ENCODE measurements at places on chromosomes 3 and 15. TPM values are rescaled to one million over a fixed set of nuclear protein-coding genes. Genes with fewer than 3 reads are reported as not detected.

SERINC4 gene
- not detected for total RNA-seq

ATP13A4 gene
- total RNA-seq: not detected

NR2F2 gene
- total RNA-seq: not detected

CCRL2 gene
- not detected for total RNA-seq

GOLGB1 gene
- 27.3 TPM for total RNA-seq

GRCh38 chr15:69663441-69663840, 210.8 kb downstream of the RPLP1 start:
- H3K4me3 ChIP-seq: no peak overlapping the region
- no peak for DNase-seq
- 0 out of 2 replicates have a peak, but pooled peaks cover 2% of the 10 kb centered on the region for H3K27me3 ChIP-seq
- H3K36me3 ChIP-seq: no peaks in the 10 kb centered on the region

DNA sequence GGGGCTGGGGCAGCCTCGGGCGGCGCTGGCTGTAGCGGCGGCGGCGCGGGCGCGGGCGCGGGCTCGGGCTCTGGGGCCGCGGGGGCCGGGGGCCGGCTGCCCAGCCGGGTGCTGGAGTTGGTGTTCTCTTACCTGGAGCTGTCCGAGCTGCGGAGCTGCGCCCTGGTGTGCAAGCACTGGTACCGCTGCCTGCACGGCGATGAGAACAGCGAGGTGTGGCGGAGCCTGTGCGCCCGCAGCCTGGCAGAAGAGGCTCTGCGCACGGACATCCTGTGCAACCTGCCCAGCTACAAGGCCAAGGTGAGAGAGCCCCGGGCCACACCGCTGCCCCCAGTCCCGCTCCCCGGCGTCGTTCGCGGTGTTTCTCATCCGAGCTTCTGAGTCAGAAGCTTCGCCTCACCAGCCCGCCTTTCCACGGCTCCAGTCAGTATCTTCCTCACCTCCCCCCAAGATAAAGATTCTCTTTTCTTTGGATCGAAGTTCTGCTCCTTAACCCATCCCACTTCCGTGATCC, 600 bp downstream of the FBXO45 start:
- H3K4me3 ChIP-seq: peak overlapping the region; percentile 93
- no peaks in the 10 kb centered on the region for H3K36me3 ChIP-seq
- no peaks in the 10 kb centered on the region for H3K27me3 ChIP-seq
- H3K4me1 ChIP-seq: no peaks in the 10 kb centered on the region
- peak; percentile 13 for DNase-seq

DNA sequence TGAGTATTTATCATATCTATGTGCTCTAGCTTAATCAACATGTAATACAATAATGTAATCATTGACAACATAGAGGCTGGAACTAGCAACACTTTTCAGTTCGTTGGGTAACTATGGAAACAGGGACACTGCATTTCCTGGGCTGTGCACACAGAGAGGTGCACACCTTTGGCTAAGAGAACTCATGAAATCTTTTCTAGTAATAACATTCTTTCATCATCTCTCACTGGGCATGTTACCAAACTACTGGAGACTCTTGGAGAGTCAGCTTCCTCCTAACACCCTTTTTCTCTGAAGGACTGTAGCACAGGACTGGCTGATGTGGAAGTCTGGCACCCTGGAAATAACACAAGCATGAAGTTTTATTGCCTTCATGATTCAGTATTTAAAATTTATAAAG, 135.6 kb downstream of the KCNMB2 start:
- H3K27ac ChIP-seq: no peak overlapping the region
- H3K36me3 ChIP-seq: no peaks in the 10 kb centered on the region
- no peaks in the 10 kb centered on the region for H3K27me3 ChIP-seq
- no peaks in the 10 kb centered on the region for H3K4me1 ChIP-seq

GRCh38 chr3:105593315-105593714, 226.6 kb downstream of the ALCAM start:
- H3K27me3 ChIP-seq: no peaks in the 10 kb centered on the region
- no peak overlapping the region for H3K27ac ChIP-seq
- no peaks in the 10 kb centered on the region for H3K4me1 ChIP-seq
- DNase-seq: no peak

GRCh38 chr15:58909616-58910015, 23.9 kb downstream of the SLTM start:
- no peak for DNase-seq
- no peaks in the 10 kb centered on the region for H3K27me3 ChIP-seq
- no peak overlapping the region for H3K27ac ChIP-seq

DNA sequence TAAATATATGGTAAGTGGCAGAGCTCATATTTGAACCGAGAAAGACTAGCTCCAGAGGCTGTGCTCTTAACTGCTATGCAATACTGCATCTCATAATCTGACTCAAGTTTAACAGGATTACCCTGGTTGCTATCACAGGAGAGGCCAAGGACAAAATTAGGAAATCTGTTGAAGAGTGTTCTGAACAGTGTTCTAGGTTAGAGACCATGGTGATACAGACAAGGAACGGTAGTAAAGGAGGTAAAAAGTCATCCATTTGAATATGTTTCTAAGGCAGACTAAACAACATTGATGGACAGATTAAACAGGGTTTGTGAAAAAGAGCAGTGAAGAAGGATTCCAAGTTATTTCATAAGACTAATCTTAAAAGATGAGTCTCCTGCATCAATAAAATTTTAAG, 22.1 kb downstream of the PLOD2 start:
- no peak for DNase-seq
- no peaks in the 10 kb centered on the region for H3K36me3 ChIP-seq
- no peaks in the 10 kb centered on the region for H3K27me3 ChIP-seq
- H3K4me3 ChIP-seq: no peak overlapping the region

GRCh38 chr3:94647131-94647530, 584.3 kb downstream of the NSUN3 start:
- H3K4me3 ChIP-seq: no peak overlapping the region
- no peak for DNase-seq
- no peaks in the 10 kb centered on the region for H3K27me3 ChIP-seq

DNA sequence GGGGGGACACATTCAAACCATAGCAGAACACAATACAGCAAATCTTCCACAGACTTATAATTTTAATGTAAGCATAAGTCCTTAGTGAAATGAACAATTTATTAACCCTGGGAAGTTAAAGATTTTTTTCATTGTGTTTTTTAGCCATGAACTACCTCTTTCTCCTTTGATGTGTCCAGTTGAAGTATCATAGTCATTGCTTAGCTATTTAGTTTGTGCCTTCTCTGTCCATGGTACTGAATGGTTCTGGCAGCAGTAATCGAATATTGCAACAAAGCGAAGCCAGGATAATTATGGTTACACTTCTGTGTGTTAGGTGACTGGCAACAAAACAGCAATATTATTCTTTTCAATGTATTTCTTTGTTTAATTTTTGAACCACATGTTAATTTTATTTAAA, 403.0 kb upstream of the ONECUT1 start:
- DNase-seq: no peak
- no peaks in the 10 kb centered on the region for H3K4me1 ChIP-seq
- no peaks in the 10 kb centered on the region for H3K36me3 ChIP-seq
- H3K27me3 ChIP-seq: no peaks in the 10 kb centered on the region

- no peaks in the 10 kb centered on the region for H3K27me3 ChIP-seq
- no peaks in the 10 kb centered on the region for H3K36me3 ChIP-seq
- peak overlapping the region; percentile 13 for H3K27ac ChIP-seq
These were observed 2.9 kb downstream of the RBPMS2 start for GRCh38 chr15:64772488-64772887.

- DNase-seq: no peak
- no peak overlapping the region for H3K27ac ChIP-seq
- H3K36me3 ChIP-seq: no peaks in the 10 kb centered on the region
- H3K4me1 ChIP-seq: no peaks in the 10 kb centered on the region
These were observed 154.1 kb upstream of the CBLB start for GRCh38 chr3:106022913-106023312.

GRCh38 chr15:49215768-49216739, 46.0 kb downstream of the GALK2 start:
- no peaks in the 10 kb centered on the region for H3K4me1 ChIP-seq
- no peaks in the 10 kb centered on the region for H3K27me3 ChIP-seq
- no peaks in the 10 kb centered on the region for H3K36me3 ChIP-seq
- DNase-seq: no peak
- H3K27ac ChIP-seq: no peak overlapping the region

DNA sequence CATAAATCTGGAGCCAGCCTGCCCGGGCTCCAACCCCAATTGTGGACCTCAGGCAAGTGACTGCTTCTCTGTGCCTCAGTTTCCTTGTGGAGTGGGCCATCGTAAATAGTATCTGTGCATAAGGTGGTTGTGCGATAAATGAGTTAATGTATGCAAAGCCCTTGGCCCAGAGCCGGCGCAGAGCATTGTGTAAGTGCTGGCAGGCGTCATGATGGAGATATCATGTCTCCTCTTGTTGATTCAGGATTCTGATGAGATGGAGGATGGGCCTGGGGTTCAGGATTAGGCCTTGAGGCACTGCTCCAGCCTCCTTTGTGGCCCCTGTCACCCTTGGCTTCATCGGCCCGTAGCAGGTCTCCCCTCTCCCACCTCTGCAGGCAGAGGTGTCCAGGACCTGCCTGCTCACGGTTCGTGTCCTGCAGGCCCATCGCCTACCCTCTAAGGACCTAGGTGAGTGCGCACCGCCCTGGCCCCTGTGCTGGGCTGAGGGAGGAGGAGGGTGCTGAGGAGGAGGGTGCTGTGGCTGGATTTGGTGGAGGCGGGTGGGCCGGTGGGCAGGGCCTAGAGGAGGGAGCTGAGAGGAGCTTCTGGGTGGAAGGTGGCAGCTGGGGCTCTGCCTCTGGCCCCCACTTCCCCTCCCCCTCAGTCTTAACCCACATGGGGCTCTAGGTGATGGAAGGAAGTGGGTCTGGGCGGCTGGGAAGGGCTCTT, 1.3 kb downstream of the PLA2G4B start:
- H3K4me3 ChIP-seq: no peak overlapping the region
- H3K27me3 ChIP-seq: no peaks in the 10 kb centered on the region
- no peaks in the 10 kb centered on the region for H3K36me3 ChIP-seq
- no peaks in the 10 kb centered on the region for H3K4me1 ChIP-seq
- H3K27ac ChIP-seq: no peak overlapping the region
- DNase-seq: no peak

GRCh38 chr3:191376516-191377141, 46.3 kb upstream of the UTS2B start:
- H3K27ac ChIP-seq: no peak overlapping the region
- no peak overlapping the region for H3K4me3 ChIP-seq
- no peak for DNase-seq
- no peaks in the 10 kb centered on the region for H3K27me3 ChIP-seq

Measured in H1 (cell line).